Cortex of kidney (tissue), 1 donor: ENCODE measurements at places on chromosomes 12 and 14.

- no peak for DNase-seq
Measured at GRCh38 chr12:82862069-82862841, 175.5 kb downstream of the TMTC2 start.

GRCh38 chr12:14473707-14474287, 93.9 kb downstream of the PLBD1 start:
- DNase-seq: no peak

GRCh38 chr12:116365114-116365513, 87.6 kb upstream of the MED13L start:
- DNase-seq: no peak

GRCh38 chr12:101713930-101714329, 16.5 kb downstream of the CHPT1 start:
- DNase-seq: no peak

DNA sequence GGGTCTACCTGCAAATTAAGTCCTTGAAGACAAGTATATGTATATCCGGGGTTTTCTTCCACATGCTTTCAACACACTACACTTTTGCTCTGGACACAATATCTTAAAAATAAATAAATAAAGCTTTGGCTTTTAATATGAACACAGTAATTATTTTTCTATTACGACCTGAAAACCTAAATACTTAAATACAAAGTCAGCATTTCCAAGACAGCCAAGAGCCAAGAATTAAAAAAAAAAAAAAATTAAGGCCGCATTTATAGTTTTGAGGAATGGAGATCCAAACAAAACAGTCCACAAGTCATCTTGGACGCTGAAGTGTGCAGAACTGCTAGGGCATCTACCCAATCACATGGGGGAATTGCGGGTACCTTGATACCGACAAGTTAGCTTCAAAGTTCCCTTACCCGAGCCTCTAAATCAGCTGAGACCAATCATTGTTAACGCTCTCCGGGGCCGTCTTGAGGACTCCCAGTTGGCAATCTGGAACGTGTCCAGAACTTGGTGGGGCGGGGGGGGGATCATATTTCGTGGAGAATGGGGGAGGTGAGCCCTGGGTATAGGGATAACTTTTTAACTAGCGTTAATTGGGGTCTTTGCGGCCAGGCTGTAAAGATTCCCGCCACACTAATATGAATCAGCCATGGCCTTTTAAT, 731 bp upstream of the PCNX4 start:
- DNase-seq: no peak

DNA sequence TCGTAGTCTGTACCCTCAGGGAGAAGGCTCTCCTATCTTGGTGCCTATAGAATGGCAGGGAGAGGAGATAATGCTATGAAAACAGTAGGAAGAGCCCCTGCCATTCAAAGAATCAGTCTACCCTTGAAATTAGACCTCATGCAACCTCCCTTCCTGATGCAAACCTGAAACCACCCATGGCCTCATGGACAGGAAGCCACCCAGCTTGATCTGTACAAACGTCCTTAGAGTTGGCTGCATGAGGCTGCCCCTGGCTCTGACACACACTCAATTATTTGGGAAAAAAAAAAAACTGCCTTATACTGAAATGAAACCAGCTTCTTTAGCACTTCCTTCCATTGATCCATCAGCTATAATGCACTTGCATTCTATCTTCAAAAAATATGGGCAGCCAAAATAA, 116.6 kb upstream of the BCL2L14 start:
- no peak for DNase-seq

GRCh38 chr12:17411662-17412061, 678.3 kb downstream of the RERGL start:
- no peak for DNase-seq

GRCh38 chr14:22531451-22532344, 57.3 kb downstream of the DAD1 start:
- DNase-seq: no peak

DNA sequence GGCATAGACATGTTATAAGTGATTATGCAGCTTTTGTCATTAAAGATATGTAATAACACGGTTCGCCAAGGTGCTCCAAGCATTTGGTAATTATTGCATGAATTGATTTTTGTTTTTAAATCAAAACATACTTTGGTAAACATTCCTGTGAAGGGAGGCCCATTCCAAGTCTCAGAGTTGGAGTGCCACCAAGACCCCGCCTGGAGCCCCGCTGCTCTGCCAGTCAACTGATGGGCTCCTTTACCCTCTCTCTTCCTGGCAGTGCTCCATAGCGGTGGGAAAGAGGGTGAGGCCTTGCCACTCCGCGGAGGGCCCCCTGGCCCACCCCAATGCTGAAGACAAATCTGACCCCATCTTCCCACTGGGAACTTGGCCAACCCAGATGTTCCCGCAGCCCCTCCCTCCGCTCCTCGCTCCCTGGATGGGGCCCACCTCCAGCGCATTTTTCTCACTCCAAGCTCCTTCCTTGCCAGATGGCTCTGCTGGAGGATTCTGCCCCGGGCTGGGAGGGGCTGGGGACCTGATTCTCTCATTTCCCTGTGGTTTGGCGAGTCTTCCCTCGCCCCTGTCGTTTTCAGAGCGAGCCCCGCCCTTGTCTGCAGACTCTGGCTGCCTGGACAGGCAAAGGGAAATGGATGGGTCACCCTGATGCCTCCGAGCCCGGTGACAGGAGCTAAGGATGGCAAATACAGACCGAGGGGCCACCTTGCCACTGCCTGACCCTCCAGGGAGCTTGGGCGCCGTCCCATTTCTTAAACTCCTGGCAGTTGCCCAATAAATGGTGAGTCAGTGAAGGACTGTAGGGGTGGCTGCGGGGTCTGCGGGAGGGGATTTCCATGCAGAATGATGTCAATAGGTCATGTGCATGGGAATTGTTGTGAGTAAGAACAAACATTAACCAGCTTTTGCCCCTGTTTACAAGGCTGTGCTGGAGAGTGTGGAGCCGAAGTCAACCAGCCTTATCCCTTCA, 9.2 kb upstream of the PAPLN start:
- DNase-seq: no peak

DNA sequence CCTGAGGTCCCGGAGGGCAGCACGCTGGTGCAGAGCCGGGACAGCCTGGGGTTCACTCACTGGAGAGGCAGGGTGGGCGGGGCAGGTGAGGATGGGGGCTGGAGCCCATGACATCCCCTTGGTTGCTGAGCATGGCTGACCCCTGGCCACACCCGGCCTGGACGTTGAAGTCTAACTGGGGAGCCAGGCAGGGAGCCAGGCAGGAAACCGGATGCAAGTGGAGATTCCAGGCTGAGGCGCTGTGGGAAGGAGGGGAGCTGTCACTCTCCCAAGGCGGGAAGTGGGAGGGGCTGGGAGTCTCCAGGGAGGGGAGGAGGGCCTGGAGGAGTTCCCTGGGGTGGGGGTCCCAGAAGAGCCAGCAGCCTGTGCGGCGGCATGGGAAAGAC, 7.7 kb upstream of the INF2 start:
- no peak for DNase-seq

DNA sequence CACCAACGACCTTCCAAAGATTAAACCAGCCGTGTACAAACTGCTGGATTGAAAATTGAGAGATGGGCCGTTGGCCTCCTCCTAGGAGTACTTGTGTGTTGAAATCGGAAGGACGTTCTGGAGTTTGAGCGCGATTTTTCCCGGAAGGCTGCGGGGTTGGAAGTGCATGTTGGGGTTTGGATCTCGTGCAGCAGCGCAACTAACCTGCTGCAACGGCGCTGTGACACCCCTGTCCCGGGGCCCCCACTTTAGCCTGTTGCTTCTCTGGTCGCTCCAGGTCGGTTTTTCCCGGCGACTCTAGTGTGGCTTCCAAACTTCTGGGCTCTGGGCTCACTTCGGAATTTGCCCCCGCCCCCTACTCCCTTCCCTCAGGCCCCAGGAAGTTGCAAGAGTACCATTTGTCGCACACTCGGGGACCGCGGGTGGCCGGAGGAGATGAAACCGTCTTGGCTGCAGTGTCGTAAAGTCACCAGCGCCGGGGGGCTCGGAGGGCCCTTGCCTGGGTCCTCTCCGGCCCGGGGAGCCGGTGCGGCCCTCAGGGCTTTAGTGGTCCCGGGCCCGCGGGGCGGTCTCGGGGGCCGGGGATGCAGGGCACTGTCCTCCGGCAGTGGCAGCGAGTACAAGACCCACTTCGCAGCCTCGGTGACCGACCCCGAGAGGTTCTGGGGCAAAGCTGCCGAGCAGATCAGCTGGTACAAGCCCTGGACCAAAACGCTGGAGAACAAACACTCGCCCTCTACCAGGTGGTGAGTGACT, at the start of gene ACSS3:
TSS of gene ACSS3 (plus strand) at position 394 of the 756 bp plus-strand sequence. CDS start at position 436, 42 bp downstream.
- no peak for DNase-seq

- no peak for DNase-seq
Measured at GRCh38 chr12:116628989-116629388, 69.8 kb downstream of the MAP1LC3B2 start.

- DNase-seq: no peak
Measured at GRCh38 chr12:124153392-124153791, 141.5 kb upstream of the RFLNA start.

DNA sequence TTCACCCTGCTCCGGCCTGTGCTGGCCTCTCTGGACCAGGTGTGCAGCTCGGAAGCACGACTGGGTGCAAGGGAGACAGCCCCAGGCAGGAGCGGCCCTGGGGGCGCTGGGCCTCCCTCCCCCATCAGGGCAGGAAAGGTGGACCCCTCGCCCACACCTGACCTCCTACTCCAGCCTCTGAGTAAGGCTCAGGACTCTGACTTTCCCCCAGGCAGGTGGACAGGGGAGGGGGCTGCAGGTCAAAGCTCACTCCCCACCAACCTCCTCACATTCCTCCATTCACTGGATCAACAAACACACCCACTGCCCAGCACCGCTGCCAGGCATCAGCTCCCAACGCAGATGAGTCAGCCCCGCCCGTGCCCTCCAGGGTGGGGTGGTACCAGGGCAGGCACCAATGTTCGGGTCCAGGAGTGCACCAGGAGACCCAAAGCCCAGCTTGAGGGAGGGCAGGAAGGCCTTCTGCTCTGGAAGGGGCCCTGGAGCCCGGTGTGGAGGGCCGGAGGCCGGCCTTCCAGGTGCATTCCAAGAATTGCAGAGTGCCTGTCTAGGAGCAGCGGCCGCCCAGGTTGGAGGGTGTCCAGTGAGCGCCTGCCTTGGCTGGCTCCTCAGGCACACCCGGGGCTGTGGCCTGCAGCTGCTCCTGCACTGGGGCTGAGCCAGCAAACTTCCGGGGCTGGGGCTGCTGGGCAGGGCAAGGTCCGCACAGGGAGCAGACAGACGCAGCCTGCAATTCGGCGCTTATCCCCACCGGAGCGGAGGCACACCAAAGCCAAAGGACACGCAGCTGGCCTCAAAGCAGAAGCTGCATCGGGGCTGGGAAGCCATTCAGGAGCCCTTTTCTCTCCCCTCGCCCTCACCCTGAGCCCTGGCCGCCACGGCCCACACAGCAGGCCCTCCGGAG, 1.6 kb upstream of the INF2 start:
- no peak for DNase-seq

GRCh38 chr12:21881965-21882364, 59.3 kb downstream of the ABCC9 start:
- no peak for DNase-seq

DNA sequence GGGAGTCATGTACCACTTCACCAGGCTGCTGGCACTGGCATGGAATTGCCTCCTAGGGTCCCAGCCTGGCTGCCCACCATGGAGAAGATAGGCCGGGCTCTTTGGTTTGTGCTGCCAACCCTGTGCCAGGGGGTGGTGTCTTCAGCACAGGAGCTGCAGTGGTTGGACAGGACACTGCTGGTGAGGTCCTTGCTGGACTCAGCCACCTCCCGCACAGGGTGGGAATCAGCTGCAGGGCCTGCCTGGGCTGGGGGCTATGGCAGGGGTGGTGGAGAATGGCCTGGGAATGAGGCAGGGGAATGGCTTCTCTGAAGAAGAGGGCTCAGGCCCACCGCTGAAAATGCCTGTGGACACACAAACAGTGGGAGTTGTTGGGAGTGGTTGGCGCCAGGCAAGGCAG, 70.6 kb upstream of the CAPRIN2 start:
- no peak for DNase-seq

DNA sequence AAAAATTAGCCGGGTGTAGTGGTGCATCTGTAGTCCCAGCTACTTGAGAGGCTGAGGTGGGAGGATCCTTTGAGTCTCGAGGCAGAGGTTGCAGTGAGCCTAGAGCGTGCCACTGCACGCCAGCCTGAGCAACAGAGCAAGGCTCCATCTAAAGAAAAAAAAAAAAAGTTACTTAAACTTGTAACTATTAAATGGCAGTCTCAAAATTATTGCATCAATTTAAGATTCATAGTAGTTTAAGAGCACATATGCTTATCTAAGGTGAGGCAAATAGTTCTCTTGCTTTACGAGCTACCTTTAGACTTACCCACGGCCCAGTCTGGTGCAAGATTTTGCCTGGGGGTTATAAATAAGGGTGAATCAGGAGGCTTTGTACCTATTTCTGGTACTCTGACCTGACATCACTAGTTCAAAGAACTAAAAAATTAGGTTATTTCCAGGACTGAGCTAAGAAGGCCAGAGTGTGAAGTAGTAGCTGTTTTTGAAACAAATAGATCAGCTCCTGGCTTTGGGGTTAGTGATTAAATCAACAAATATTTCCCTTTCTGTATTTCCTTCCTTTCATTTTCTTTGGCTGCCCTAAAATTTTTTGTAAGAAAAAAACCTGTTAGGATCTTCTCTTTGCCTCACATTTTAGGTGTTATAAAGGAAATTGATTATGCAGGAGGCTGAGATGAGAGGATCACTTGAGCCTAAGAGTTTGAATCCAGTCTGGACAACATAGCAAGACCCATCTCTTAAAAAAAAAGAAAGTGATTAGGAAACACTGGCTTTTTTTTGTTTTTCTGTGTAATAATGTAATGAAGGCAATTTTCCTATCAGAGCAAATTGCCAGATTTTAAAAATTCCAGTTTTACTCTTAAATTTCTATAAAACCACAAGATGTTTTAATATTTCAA, 3.6 kb downstream of the MGAT2 start:
- no peak for DNase-seq

- DNase-seq: no peak
Measured at GRCh38 chr12:113392988-113393579, 10.6 kb downstream of the SDS start.

- DNase-seq: no peak
Measured at GRCh38 chr14:35068238-35069012, 22.4 kb downstream of the FAM177A1 start.

DNA sequence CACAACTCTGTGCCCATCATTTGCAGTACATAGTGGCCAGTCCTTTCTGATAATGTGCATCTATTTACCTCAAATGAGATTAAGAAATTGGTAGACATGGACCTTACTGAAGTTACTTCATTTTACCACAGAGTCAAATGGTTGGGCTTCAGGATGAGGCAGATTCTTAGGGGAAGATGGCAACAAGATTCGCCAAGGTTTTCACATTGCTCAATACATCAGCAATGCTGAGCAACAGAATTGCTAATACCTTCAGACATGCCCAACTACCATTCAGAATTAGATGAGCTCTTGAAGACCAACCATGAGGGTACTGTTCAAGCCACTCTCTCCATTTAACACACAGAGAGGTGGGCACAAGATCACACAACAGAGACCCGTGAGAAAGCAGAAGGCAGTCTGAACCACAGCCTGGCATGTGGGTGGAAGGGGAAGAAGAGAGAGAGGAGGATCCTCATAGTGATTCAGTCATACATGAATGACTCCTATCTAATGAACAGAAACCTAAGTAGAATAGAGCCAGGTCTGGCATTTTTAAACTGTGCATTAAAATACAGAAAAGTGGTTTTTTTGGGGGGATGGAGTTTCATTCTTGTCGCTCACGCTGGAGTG, 28.5 kb downstream of the CPM start:
- DNase-seq: no peak
